Neural crest cell (in vitro differentiated cells): ENCODE measurements at places on chromosomes 5 and 9. TPM values are rescaled to one million over a fixed set of nuclear protein-coding genes. Genes with fewer than 3 reads are reported as not detected.

The BARHL1 gene
- not detected in 2 replicates for total RNA-seq

The NMUR2 gene
- total RNA-seq = 0.23 TPM in 1 of 2 replicates, not detected in the other

The SLC36A2 gene
- not detected in 2 replicates for total RNA-seq

The SLC36A1 gene
- total RNA-seq = 19.3 and 21.7 TPM in 2 replicates

The PCDHGC3 gene
- 98.2 and 107 TPM in 2 replicates for total RNA-seq

The SOHLH1 gene
- total RNA-seq = not detected in 2 replicates

The PCDHB10 gene
- 5.2 and 5.5 TPM in 2 replicates for total RNA-seq

The EQTN gene
- total RNA-seq = 0.39 and 0.40 TPM in 2 replicates

The C7 gene
- 0.33 TPM in 1 of 2 replicates, not detected in the other for total RNA-seq

- no peak overlapping the region for H3K4me3 ChIP-seq
- no peaks in the 10 kb centered on the region for H3K4me1 ChIP-seq
- H3K27ac ChIP-seq = no peak overlapping the region
- DNase-seq = no peak
- H3K27me3 ChIP-seq = no peaks in the 10 kb centered on the region
Observed at GRCh38 chr5:69468631-69469030, 24.0 kb upstream of the OCLN start.

GRCh38 chr9:113876151-113876992 lies at the start of gene ZNF618:
Gene ZNF618, plus strand, starts transcription at chr9:113876309. Its CDS starts 72 bp downstream, at chr9:113876381.
- H3K27me3 ChIP-seq = peaks cover 3% of the 10 kb centered on the region
- H3K4me1 ChIP-seq = peaks cover 38% of the 10 kb centered on the region
- no peaks in the 10 kb centered on the region for H3K36me3 ChIP-seq
- peak within 1 kb of the TSS; percentile 99 for H3K4me3 ChIP-seq
- peak within 1 kb of the TSS; percentile 98 for H3K27ac ChIP-seq
- DNase-seq = peak; percentile 37

DNA sequence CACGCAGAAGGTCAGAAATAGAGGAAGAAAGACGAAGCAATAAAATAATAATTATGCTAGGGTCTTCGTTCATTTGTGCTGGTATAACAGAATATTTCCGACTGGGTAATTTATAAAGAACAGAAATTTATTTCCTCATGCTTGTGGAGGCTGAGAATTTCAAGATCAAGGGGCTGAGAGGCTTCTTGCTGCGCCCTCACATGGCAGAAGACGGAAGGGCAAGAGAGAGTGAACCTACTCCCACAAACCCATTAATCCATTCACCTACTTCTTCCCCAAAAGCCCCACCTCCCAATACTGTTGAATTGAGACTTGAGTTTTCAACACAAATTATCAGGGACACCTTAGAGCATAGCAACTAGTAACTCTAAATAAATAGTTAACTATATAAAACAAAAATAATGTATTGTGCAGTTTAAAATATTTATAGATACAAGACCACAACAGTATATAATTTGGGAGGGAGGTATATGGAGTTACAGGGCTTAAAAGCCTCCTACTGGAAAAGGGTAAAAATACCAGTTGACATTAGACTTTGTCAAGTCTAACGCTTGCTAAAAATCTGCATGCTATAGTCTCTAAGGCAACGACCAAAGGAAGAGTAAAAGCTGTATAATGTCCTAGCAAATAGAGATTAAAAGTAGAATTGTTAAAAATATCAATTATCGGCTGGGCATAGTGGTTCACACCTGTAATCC lies 40.3 kb upstream of the NAA35 start:
- no peaks in the 10 kb centered on the region for H3K27me3 ChIP-seq
- H3K36me3 ChIP-seq = no peaks in the 10 kb centered on the region
- H3K4me3 ChIP-seq = no peak overlapping the region
- no peaks in the 10 kb centered on the region for H3K4me1 ChIP-seq
- H3K27ac ChIP-seq = no peak overlapping the region
- peak; percentile 38 for DNase-seq

GRCh38 chr9:109349421-109349846 lies 28.6 kb upstream of the EPB41L4B start:
- no peaks in the 10 kb centered on the region for H3K36me3 ChIP-seq
- DNase-seq = no peak
- H3K4me1 ChIP-seq = peaks cover 9% of the 10 kb centered on the region
- H3K27me3 ChIP-seq = peaks cover 6% of the 10 kb centered on the region
- H3K27ac ChIP-seq = no peak overlapping the region
- no peak overlapping the region for H3K4me3 ChIP-seq

DNA sequence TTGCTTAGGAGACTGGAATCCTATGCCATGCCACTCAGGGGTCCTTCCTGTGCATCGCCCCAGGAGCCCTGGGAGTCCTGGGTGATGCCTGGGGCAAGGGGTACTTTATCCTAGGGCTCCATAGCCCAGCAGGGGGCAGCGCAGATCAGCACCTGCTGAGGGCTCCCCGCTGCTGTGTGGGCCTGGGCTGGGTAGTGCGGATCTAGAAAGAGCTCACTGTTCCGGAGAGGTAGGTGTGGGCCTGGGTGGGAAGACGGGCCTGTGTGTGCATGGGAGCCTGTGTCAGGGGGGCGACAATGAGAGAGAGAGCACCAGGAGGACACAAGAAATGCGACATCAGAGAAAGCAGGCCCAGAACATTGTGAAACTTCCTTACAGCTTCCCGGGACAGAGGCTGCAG lies 11.4 kb upstream of the DAB2IP start:
- no peak overlapping the region for H3K4me3 ChIP-seq
- peaks cover 58% of the 10 kb centered on the region for H3K4me1 ChIP-seq
- H3K27ac ChIP-seq = peak overlapping the region; percentile 89
- H3K36me3 ChIP-seq = no peaks in the 10 kb centered on the region
- peaks cover 6% of the 10 kb centered on the region for H3K27me3 ChIP-seq
- DNase-seq = peak; percentile 68

DNA sequence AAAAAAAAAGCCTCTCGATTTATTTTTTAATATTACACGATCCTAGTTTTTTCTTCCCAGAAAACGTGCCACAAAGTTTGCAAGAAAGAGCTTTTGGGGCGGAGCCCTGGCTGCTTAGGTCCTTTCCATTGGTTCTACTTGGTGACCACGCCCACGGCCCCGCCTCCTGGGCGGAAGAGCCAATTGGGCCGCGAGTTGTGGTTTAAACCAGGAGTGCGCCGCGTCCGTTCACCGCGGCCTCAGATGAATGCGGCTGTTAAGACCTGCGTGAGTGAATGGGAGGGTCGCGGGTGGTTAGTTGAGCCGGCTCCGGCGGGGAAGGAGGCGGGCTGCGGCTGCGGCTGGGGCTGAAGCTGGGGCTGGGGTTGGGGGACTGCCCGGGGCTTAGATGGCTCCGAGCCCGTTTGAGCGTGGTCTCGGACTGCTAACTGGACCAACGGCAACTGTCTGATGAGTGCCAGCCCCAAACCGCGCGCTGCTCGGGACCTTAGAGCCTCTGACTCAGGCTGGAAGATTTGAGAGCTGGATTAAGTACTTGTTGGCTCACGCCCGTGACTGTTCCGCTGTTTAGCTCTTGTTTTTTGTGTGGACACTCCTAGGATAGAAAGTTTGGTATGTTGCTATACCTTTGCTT lies at the start of gene PTTG1:
TSS of gene PTTG1 (plus strand) at position 231 of the 634 bp plus-strand sequence. CDS start 458 bp downstream, outside the sequence.
- H3K27me3 ChIP-seq = no peaks in the 10 kb centered on the region
- H3K36me3 ChIP-seq = no peaks in the 10 kb centered on the region

DNA sequence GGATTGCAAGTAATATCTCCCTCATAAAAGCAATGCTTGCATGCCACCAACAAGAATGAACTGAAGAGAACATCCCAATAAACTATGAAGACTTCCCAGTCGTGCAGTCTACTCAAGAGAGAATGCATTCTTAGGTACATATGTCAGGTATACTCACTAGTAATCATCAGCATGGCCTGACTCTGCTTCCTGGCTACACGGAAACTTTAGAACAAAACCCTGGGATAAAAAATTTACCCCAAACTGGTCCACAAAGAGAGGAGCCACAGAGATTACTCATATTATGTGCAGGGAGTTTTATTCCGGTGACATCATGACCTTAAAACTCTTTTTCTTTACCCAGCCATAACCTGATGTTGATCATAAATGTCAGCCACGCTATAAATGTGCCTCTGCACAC lies 57.5 kb upstream of the PAPPA start:
- DNase-seq = no peak
- H3K4me1 ChIP-seq = peaks cover 5% of the 10 kb centered on the region
- no peak overlapping the region for H3K4me3 ChIP-seq

- H3K36me3 ChIP-seq = no peaks in the 10 kb centered on the region
- peaks cover 5% of the 10 kb centered on the region for H3K4me1 ChIP-seq
- DNase-seq = no peak
- H3K27me3 ChIP-seq = no peaks in the 10 kb centered on the region
- no peak overlapping the region for H3K27ac ChIP-seq
- H3K4me3 ChIP-seq = no peak overlapping the region
Observed at GRCh38 chr9:109399258-109399767, 78.5 kb upstream of the EPB41L4B start.

- peaks cover 7% of the 10 kb centered on the region for H3K36me3 ChIP-seq
- no peak for DNase-seq
- no peak overlapping the region for H3K4me3 ChIP-seq
- H3K27me3 ChIP-seq = no peaks in the 10 kb centered on the region
Observed at GRCh38 chr5:36228505-36228904, 13.2 kb downstream of the NADK2 start.

DNA sequence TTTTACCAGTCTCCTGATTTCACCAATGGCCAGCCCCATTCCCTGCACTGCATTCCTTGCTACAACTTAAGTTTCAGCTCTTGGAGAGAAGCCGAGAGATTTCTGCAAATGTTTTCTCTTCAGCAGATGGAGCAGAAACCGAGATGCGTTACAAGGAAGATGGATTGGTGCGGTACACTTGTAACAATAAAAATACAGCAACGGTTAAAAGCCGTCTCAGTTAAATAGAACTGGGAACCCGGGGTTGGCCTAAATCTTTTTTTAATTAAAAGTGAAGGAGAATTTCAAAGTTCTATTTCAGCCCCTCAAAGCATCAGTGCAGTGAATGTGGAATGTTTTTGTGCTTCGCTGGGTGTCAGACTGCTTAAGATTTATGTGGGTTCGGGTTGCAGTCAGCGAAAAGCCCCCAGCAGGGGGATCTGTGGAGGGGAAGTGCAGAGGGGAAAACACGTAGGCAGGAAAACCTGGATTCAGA lies 19.8 kb downstream of the BRINP1 start:
- no peak overlapping the region for H3K4me3 ChIP-seq
- H3K4me1 ChIP-seq = peaks cover 13% of the 10 kb centered on the region
- DNase-seq = peak; percentile 28
- H3K27me3 ChIP-seq = peaks cover 7% of the 10 kb centered on the region
- no peak overlapping the region for H3K27ac ChIP-seq
- no peaks in the 10 kb centered on the region for H3K36me3 ChIP-seq

- no peak for DNase-seq
- peaks cover 3% of the 10 kb centered on the region for H3K36me3 ChIP-seq
- no peak overlapping the region for H3K27ac ChIP-seq
- peaks cover 10% of the 10 kb centered on the region for H3K27me3 ChIP-seq
- no peak overlapping the region for H3K4me3 ChIP-seq
Observed at GRCh38 chr9:108755979-108756378, 99.8 kb downstream of the ACTL7B start.

- no peak overlapping the region for H3K27ac ChIP-seq
- H3K27me3 ChIP-seq = no peaks in the 10 kb centered on the region
- no peak for DNase-seq
- no peaks in the 10 kb centered on the region for H3K36me3 ChIP-seq
- no peak overlapping the region for H3K4me3 ChIP-seq
Observed at GRCh38 chr9:115088860-115089259, 29.1 kb downstream of the TNC start.

- H3K4me3 ChIP-seq = no peak overlapping the region
- H3K27me3 ChIP-seq = no peaks in the 10 kb centered on the region
- no peaks in the 10 kb centered on the region for H3K4me1 ChIP-seq
- H3K36me3 ChIP-seq = no peaks in the 10 kb centered on the region
- no peak for DNase-seq
- H3K27ac ChIP-seq = no peak overlapping the region
Observed at GRCh38 chr5:104050436-104050835, 487.8 kb upstream of the NUDT12 start.

- no peak overlapping the region for H3K27ac ChIP-seq
- H3K4me3 ChIP-seq = no peak overlapping the region
Observed at GRCh38 chr5:160382346-160382745, 11.9 kb upstream of the C1QTNF2 start.

- no peak for DNase-seq
- H3K4me1 ChIP-seq = peaks cover 5% of the 10 kb centered on the region
- no peak overlapping the region for H3K4me3 ChIP-seq
Observed at GRCh38 chr5:76947082-76947503, 5.8 kb upstream of the CRHBP start.

GRCh38 chr5:19767987-19768386 lies 220.0 kb downstream of the CDH18 start:
- H3K27ac ChIP-seq = no peak overlapping the region
- no peak overlapping the region for H3K4me3 ChIP-seq
- no peaks in the 10 kb centered on the region for H3K27me3 ChIP-seq

- DNase-seq = no peak
- no peak overlapping the region for H3K4me3 ChIP-seq
- H3K27ac ChIP-seq = peak overlapping the region; percentile 29
- H3K27me3 ChIP-seq = no peaks in the 10 kb centered on the region
- no peaks in the 10 kb centered on the region for H3K4me1 ChIP-seq
Observed at GRCh38 chr9:134843740-134844139, 36.9 kb upstream of the FCN2 start.
